Activated CD8-positive, alpha-beta T cell treated with anti-CD3 and anti-CD28 coated beads for 36 hours (primary cell): ENCODE measurements at places on chromosomes 1 and 21. TPM values are rescaled to one million over a fixed set of nuclear protein-coding genes. Genes with fewer than 3 reads are reported as not detected.

The CYYR1 gene
- not detected for total RNA-seq

The IFNLR1 gene
- total RNA-seq: 4.8 TPM

The C1orf94 gene
- total RNA-seq: not detected

The TMEM183A gene
- total RNA-seq: 76.5 TPM

The PCAT6 gene
- 2.4 TPM for total RNA-seq

DNA sequence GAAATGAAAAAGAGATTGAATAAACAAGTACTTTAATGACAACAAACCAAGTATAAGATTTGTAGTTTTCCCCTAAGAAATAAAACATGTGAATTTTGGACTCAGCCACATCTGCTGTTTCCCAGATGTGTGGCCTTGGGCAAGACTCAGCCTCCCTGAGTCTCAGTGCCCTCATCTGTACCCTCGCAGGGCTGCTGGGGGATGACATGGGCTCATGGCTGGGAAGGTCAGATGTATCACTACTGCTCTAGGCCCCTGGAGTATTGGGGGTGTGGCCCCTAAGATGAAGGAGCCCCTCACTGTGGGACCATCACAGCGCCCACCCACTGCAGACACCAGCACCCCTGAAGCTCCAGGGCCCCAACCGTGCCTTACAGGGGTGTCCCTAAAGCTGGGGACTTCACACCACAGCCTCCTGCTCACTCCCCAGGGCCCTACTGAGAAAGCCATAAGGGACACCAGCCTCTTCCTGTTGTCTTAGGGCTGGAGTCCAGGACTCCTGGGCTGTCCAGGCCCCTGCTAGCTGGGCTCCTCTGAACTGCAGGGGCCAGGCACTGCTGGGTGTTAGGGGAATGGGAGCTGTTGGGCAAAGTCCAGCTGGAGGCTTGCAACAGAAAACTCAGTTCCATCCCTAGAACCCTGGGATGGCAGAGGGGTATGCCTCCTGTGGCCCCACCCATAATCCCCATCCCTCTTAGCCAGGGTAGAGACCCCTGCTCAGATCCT, 104.0 kb upstream of the WNT4 start:
- no peaks in the 10 kb centered on the region for H3K4me1 ChIP-seq
- H3K27me3 ChIP-seq: peaks cover 6% of the 10 kb centered on the region
- H3K27ac ChIP-seq: no peak overlapping the region
- H3K4me3 ChIP-seq: no peak overlapping the region

GRCh38 chr1:169235568-169235967, 129.1 kb downstream of the ATP1B1 start:
- H3K4me3 ChIP-seq: no peak overlapping the region
- peaks cover 5% of the 10 kb centered on the region for H3K36me3 ChIP-seq
- H3K27me3 ChIP-seq: no peaks in the 10 kb centered on the region
- no peak for DNase-seq
- H3K4me1 ChIP-seq: peaks cover 6% of the 10 kb centered on the region

GRCh38 chr1:10835822-10836421, 39.5 kb upstream of the CASZ1 start:
- no peaks in the 10 kb centered on the region for H3K36me3 ChIP-seq
- H3K27me3 ChIP-seq: peaks cover 33% of the 10 kb centered on the region
- peak; percentile 14 for DNase-seq
- H3K27ac ChIP-seq: no peak overlapping the region
- H3K4me1 ChIP-seq: no peaks in the 10 kb centered on the region
- H3K4me3 ChIP-seq: no peak overlapping the region

DNA sequence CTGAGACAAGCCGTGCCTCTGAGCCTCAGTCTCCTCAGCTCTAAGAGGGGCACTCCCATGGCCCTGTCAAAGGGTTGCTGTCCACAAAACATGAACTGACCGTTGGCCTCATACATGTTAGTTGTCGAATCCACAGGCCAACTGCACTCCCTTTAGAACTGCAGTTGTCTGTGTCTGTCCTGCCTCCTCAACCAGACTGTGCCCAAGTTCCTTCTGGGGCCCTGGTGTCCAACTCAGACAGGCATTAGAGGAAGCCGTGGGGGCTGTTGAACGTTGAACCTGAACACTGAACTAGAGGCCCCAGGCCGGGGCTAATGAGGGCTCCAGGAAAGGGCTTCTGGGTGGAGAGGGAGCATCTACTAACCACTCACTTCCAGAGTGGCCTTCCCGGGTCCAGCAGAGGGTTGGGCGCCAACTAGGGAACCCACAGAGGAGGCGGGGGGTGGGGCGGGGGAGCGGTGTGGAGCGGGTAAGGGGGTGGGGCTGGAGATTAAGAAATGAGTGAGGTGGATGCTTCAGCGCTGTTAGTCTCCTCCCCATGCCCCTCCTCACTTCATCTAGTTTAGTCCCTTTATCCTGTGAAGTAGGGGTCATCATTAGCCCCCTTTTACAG, at the start of gene RAB42:
TSS of gene RAB42 (plus strand) at position 558 of the 613 bp plus-strand sequence. CDS start 247 bp downstream, outside the sequence.
- peaks cover 5% of the 10 kb centered on the region for H3K36me3 ChIP-seq
- peak within 1 kb of the TSS; percentile 68 for H3K4me3 ChIP-seq
- DNase-seq: no peak
- H3K27ac ChIP-seq: no peak within 1 kb of the TSS

DNA sequence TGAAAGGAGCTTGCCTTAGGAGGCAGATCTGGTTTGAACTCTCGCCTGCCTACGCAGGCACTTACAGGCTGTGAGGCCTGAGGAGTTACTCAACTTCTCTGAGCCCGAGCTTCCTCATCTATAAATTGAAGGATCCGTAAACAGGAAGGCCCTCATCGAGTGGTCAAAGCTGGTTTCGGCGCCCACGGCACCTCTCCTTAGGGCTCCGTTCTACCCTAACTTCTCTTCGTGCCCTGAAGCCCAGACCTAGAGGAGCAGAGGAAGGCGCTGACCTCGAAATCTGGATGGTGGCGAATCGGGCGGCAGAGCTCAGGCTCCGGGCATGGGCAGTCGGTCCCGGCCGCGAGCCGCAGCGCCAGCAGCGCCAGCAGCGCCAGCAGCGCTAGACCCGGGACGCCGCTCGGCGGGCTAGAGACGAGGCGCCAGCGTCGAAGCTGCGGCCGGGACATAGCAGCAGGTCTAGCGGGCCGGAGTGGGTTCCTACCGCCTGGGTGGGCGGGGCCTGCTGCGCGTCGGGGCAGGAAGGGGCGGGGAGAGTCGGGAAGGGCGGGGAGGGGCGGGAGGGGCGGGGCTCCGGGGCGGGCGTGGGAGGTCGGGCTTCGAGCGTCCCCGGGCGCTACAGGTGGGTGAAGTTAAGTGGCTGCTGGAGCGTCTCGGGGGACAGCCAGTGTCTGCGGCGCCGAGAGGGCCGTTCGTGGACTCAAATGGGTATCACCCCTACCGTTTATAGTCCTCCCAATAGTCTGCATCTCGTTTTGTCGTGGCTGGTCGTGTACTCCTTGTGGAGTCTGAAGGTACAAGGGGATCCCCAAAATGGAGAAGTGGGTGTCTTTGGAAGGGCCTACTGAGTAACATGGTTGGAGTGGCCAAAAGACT, at the start of gene CTBS:
TSS of gene CTBS (minus strand) at position 474 of the 876 bp plus-strand sequence. CDS start at position 449, 25 bp downstream.
- H3K4me3 ChIP-seq: peak within 1 kb of the TSS; percentile 98
- peaks cover 38% of the 10 kb centered on the region for H3K4me1 ChIP-seq
- peak within 1 kb of the TSS; percentile 99 for H3K27ac ChIP-seq
- H3K27me3 ChIP-seq: no peaks in the 10 kb centered on the region

DNA sequence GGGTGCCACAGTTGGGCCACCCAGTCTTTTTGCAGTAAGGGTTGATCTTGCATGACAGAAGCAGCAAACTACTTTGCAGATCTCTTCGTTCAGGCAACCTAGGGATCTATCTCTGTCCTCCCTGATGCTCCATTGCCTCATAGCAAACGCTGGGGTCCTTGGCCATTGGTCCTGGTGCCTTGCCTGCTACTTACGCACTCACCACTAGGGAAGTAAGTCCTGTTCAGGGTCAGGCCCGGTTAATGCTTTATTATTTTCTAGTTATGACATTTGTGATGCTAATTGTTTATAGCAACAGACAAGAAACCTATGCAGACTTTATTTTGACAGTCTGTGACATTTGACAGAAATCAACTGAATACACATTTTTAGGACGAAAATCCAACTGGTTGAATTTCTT, 326.5 kb upstream of the FMN2 start:
- H3K4me3 ChIP-seq: no peak overlapping the region
- DNase-seq: no peak
- no peak overlapping the region for H3K27ac ChIP-seq
- H3K36me3 ChIP-seq: no peaks in the 10 kb centered on the region
- no peaks in the 10 kb centered on the region for H3K27me3 ChIP-seq

DNA sequence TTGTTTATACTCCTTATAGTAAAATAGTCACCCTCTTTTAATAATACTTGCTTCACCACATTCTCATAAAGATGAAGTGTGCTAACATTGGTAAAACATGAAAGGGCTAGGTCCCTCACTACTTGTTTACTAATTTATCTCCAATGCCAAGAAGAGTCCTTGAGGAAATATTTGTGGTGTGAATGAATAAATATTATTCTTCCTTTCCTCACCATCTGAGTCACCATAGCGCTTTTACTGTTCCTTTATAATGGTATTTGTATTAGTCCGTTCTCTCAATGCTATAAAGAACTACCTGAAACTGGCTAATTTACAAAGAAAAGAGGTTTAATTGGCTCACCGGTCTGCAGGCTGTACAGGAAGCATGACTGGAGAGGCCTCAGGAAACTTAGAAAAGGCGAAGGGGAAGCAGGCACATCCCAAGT, 222.8 kb upstream of the ZRANB2 start:
- H3K27ac ChIP-seq: no peak overlapping the region
- H3K27me3 ChIP-seq: no peaks in the 10 kb centered on the region
- no peak for DNase-seq
- no peaks in the 10 kb centered on the region for H3K4me1 ChIP-seq

- H3K4me1 ChIP-seq: peaks cover 3% of the 10 kb centered on the region
- H3K4me3 ChIP-seq: no peak overlapping the region
- no peak overlapping the region for H3K27ac ChIP-seq
Measured at GRCh38 chr1:248834343-248834940, 3.6 kb upstream of the ZNF672 start.

DNA sequence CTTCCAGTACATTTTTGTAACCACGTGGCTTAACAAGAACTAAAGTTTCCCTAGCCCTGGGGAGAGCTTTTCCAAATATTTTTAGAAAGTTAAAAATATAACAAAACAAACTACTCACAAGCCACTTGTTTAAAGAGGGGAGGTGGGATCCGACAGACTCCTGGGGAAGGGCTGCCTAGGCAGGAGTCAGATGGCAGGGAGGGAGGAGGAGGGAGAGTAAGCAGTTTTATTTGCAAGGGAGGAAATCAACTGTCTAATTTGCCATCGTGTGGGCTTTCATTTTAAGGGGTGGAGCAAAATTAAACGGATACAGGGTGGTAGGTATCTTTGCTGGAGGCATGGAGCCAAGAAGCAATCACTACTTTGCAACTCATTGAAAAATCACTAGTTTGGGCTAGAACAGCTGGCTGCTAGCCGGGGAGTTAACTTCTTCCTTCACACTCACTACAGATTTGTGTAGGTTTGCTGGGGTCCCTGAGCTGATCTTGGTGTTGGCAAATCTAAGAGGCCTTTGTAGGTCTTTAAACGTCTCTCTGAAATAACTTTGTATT, 8.8 kb downstream of the BARHL2 start:
- peaks cover 82% of the 10 kb centered on the region for H3K27me3 ChIP-seq
- no peak overlapping the region for H3K27ac ChIP-seq
- no peak for DNase-seq

DNA sequence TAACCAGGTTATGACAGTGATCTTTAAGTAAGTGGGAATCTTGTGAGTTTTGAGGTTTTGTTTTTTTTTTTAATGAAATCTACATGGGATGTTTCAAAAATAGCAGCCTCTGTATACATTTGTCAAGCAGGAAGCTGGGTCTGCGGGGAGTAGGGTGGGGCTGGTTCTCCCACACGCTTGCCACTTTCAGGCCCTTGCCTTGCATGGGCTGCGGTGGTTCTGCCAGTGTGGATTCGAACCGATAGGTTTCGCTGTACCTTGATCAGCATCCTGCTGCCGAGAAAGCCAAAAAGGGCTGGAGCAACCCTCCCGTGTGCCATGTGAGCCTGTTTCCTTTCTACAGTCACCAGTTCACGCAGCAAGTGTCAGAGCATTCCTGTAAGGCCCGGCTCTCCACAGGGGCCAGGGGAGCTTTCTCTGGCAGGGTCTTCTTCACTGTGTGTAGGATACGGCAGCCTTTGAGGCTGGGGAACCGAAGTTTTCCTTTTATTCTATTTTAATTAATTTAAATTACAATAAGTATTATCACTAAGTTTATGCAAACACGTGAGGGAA, 79.2 kb upstream of the SAMD11 start:
- DNase-seq: peak; percentile 48
- H3K27me3 ChIP-seq: no peaks in the 10 kb centered on the region
- peaks cover 10% of the 10 kb centered on the region for H3K36me3 ChIP-seq
- H3K4me1 ChIP-seq: peaks cover 43% of the 10 kb centered on the region
- no peak overlapping the region for H3K4me3 ChIP-seq
- H3K27ac ChIP-seq: peak overlapping the region; percentile 58
